ENCODE measurements at places on chromosomes 13 and 19.

GRCh38 chr19:41427647-41428480 is 690 bp upstream of the B3GNT8 start:
- DNase-seq = no peak

DNA sequence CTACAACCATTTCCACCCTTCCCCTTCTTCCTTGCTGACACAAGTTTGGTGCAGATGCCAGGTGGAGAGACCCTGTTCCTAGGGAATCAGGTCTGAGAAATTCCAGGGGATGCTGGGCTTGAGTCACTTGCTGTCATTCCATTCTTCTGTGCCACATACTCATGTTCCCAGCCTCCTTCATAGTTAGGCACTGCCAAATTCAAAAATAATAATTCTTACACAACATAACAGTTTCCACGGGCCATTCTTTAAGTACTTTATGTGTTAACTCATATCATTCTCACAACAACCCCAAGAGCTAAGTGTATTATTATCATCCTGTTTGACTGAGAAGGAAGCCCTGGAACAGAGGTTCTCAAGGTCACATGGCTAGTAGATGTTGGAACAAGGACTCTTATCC is 27.1 kb upstream of the POMP start:
- DNase-seq = no peak

DNA sequence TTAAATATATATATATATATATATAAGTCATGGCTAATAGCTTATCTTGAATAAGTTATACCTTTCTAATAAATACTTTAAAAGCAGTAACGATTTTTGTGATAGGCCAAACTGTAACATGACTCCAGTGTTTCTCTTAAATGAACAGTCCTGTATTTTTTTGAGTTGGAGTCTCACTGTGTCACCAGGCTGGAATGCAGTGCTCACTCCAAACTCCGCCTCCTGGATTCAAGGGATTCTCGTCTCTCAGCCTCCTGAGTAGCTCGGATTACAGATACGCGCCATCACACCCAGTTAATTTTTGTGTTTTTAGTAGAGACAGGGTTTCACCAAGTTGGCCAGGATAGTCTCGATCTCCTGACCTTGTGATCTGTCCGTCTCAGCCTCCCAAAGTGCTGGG is 814.2 kb upstream of the SLITRK5 start:
- DNase-seq = no peak

DNA sequence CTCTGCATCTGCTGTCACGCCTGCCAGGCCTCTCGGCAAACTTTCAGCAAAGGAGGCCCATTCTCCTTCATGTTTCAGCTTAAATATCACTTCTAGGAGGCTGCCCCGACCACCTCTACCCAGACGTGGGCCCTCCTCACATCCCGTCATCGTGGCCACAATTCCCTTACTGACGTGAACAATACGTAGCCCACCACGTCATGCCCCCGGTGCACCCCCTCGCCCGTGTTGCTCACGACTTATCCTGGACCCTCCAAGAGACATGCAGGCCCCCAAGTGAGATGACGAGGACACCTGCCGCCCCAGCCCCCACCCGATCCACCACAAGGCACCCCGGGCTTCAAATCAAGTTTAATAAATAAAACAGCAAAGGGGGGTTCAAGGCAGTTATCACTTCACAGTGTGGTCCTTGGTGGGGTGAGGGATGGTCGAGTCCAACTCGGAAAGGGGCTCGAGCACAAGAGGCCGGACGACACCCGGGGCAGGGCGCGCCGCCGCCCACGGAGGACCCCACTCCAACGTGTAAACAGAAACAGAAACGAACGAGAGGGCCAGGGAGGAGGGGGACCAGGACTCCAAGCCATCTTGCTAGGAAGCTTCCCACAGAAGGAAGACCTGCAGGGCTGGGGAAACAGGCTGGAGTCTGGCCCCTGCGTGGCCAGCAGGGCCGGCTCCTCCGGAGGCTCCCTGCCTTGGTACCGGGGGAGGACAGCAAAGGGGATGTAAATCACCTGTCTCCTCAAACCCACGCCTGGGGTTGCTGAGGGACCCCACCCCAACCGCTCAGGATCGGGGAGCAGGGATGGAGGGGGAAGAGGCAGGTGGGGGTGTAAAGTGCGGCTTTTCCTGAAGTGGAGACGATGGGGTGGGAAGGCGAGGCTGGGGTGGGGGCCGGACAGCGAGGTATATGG is 14.3 kb upstream of the PLPP2 start:
- DNase-seq = no peak

GRCh38 chr13:85709072-85709471 is 90.1 kb downstream of the SLITRK6 start:
- DNase-seq = no peak

DNA sequence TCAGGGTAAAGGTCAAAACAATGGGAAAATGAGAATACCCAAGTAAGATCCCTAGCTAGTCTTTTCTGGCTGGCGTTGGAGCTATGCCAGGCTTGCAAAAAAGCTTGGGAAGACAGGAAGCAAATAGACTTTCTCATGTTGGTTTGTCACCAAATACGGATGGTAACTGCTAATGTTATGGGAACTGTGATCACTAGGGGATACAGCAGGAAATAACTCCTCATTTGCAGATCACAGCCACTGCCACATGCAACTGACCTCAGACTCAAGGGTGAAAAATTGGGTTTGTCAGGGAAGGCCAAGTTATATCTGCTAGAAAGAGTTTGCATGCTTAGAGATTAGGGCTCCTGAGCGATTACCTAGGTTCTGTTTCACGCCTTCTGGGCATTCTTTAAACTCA is 162.9 kb downstream of the NHLRC3 start:
- no peak for DNase-seq

DNA sequence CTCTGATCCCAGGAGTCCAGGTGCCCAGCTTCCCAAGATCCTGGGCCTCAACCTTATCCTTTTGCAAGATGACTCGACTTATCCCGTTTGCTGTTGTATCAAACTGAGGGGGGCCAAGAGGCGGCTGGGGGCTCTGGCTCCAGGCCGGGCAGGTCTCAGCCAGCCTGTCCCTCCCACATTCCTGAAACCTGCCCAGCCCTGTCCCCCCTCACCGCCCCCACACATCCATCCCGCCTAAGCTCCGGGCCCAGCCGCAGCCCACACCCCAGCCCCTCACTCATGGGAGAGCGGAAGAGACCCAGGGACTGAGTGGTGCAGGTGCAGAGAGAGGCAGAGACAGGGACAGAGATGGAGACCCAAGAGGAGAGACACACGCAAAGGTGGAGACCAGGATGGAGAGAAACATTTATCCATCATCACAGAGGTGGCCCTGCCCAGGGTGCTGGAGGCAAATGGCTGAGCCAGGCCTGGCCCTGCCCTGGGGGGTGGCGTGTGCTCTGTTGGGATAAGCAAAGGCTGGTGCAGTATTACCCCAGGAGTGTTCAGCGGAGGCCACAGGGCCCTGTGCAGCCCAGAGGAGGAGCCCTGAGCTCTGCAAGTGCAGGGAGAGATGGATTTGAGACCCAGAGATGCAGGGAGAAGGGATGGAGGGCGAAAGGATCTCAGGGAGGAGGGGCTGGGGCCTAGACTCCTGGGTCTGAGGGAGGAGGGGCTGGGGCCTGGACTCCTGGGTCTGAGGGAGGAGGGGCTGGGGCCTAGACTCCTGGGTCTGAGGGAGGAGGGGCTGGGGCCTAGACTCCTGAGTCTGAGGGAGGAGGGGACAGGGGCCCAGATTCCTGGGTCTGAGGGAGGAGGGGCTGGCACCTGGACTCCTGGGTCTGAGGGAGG is 1.6 kb downstream of the BCAM start:
- DNase-seq = no peak

Data from C1 segment of cervical spinal cord (tissue), 14 donors.